BJ (cell line): ENCODE measurements at places on chromosomes 6 and 20.

DNA sequence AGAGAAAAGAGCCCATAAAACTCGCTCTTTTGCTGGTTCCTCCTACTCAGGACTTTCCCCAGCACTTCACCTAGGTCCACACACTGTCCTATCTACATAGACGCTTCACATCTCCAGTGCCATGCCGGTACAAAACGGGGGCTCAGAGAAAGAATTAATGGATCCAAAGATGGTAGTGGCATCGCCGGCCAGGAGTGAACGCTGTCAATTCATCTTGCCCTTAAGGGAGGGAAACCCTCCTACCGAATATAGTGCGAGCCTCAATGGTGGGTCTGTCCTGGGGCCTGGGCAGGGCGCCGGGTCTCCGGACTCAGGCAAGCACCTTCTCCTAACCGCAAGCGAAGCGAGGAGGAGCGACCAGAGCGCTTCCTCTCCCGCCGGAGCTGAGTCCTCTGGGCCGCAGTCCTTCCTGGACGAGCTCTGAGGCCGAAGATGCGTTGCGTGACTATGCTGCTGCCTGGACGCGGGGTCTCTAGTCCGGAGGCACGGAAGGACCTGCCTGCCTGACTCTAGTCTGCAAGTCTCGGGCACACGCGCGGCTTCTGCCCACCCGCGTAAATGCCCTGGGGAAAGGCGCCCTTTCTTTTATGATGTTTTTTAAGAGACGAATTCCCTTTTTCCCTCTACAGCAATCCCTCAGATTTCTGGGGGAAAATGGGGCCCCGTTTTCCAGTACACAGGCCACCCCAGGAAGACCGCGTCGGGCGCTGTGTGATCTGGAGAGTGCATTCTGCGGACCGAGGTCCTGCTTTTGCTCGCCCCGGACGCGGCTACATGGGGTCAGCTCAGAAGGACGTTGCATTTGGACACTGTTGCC lies 100.1 kb upstream of the PRDM1 start:
- no peak for DNase-seq

DNA sequence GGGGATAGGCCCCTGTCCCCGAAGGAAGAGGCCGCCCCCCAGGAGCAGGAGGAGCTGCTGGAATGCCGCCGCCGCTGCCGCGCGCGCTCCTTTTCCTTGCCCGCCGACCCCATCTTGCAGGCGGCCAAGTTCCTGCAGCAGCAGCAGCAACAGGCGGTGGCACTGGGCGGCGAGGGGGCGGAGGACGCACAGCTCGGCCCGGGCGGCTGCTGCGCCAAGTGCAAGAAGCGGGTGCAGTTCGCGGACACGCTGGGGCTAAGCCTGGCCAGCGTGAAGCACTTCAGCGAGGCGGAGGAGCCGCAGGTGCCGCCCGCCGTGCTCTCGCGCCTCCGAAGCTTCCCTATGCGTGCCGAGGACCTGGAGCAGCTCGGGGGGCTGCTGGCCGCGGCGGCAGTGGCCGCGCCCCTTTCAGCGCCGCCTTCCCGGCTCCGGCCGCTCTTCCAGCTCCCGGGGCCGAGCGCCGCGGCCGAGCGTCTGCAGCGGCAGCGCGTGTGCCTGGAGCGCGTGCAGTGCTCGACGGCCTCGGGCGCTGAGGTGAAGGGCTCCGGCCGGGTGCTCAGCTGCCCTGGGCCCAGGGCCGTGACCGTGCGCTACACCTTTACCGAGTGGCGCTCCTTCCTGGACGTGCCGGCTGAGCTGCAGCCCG lies 630 bp downstream of the PPP1R3G start:
- no peak for DNase-seq

DNA sequence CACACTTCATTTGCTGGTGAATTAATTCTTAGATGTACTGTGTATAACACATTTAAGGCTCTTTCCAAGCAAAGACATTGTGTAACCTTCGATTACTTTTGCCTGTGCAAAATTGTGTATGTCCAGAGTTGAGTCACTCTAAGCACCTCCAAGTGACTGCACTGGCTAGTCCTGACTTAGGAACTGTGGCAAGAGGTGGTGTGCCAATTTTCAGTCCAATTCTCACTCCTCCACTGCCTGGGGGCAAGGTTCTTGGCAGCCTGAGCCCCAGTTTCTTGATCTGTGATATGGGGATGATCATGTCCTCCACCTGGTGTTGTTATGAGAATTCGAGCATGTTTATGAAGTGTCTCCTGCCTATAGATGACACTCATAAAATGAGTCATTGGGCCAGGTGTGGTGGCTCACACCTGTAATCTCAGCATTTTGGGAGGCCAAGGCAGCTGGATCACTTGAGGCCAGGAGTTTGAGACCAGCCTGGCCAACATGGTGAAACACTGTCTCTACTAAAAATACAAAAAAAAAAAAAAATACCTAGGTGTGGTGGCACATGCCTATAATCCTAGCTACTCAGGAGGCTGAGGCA lies 105.3 kb upstream of the CDYL start:
- no peak for DNase-seq

DNA sequence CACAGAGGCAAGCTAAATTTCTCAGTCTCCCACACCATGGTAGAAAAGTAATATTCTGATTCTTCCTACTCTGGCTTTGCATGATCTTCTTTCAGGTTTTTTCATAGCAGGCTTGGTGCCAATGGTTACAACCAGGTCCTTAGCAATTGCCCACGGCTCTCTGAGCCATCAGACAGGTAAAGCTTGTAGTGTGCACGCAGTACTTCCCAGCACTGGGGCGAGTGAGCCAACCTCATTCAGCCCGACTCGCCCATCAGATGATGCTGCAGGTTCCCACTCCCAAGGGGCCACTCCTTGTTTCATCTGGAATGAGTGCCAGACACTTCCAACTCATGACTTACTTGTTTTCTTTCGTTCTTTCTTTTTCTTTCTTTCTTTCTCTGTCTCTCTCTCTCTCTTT lies 78.3 kb downstream of the PERP start:
- no peak for DNase-seq

DNA sequence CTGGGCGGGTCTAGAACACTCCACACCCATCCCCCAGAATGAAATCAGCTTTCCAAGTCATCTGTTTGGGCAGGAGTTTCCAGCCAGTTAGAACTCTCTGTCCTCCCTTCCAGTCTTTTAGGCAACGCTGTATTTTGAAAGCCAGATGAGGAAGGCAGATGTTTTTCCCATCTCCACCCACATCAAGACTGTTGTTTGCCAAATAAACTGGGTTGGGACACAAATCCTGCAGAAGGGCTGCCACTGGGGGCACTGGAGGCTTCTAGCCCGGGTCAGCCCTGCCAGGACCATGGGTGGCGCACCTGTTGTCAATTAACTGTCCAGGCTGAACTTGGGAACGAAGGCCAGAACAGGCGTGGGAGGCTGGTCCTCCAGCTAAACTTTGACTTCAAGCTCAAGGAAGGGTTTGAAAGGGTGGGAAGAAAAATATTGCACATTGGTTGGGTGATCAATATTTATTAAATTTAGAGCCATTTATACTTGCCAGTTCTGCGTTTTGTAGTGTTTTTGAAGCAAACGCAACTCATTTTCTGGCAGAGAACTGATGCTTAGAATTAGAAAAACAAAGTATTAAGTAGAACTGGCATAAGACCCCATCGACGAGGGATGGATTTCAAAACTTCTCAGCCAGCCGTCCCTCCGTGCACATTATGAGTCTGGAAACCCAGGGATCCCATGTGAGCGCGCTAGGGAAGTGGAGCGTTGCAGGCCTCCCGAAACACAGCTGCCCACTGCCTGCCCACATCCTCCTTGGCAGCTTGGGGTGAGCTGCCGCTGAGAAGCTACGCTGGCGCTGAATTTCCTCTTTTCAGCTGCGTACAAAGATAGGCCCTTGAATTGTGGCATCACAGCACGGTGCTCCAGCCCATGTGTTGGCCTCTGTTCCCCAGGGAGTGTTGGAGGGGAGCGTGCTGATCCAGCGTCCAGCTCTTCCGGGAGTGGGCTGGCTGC lies 297.4 kb downstream of the QKI start:
- peak; percentile 9 for DNase-seq

DNA sequence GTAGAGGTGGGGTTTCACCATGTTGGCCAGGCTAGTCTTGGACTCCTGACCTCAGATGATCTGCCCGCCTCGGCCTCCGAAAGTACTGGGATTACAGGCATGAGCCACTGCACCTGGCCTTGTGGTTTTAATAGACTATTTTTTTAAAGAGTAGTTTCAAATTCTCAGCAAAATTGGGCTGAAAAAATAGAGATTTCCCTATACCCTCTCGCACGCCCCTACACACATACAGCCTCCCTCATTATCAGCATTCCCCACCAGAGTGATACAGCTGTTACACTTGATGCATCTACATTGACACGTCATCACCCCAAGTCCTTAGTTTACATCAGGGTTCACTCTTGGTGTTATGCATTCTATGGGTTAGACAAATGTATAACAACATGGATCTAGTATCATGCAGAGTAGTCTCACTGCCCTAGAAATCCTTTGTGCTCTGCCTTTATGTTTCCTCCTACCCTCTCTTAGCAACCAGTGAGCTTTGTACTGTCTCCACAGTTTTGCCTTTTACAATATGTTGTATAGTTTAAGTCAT lies 103.6 kb downstream of the CDYL start:
- DNase-seq: no peak

- DNase-seq: no peak
These were observed 101.2 kb downstream of the HTR1B start for GRCh38 chr6:77362055-77362454.

- no peak for DNase-seq
These were observed 257.5 kb downstream of the ADGB start for GRCh38 chr6:146856296-146856695.

DNA sequence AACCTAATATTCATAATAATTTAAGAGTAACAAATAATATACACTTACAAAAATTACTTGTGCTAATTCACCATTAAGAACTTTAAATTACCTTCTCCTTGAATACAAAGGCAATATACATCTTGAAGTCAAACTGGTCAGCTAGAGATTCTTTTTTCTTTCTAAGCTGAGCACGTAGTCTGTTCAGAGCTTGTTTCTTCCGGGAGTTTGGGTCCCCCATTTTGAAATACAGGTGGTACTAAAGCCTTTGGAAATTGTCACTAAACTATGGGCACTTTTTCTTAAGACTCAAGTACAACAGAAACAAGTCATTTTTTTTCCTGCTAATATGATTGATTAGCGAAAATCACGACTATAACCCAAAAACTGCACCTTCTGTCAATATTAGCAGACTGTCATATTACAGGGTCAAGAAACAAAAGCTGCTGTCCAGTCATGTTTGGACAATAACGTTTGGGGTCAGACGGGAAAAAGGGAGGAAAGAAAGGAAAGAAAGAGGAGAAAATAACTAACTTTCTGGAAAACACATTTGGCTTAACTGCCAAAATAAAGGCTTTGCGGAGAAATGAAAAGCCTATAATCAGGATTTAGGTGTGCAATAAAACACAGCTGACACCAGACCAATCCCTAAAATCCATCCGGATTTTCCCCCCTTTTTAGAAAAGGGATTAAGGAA lies 367 bp downstream of the C6orf62 start:
- no peak for DNase-seq

DNA sequence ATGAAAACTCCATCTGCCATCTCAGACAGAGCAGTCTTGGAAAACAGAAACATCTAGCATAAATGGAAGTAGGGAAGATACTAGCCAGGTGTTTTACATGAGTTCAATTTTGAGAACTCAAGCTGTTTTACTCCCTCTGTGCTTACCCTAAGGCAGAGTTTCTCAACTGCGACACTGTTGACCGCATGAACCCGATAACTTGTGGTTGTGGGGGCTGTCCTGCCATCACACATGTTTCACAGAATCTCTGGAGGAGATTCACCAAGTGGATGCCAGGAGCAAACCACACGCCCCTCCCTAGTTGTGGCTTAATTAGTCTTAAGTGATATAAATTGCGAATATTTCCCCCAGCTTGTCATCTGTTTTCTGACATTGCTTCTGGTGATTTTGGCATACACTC lies 2.3 kb upstream of the SERPINB6 start:
- no peak for DNase-seq

DNA sequence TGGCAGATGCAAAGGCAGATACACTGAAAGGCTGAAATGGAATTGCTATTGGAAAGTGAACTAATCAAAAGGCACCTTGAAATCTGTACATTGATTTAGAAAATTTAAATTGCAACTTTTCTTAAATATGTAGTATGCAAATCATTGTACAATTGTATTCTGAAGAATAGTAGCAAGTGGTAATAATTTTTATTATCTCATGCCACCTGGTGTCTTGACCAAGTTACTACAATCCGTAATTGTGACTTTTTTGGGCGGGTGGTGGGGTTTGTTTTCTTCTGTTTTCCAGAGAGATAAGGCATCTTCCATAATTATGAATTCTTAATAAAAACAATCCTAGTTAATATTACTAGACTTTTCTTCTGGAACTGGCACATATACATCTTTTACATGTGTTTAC lies 12.5 kb upstream of the BCKDHB start:
- DNase-seq: no peak

DNA sequence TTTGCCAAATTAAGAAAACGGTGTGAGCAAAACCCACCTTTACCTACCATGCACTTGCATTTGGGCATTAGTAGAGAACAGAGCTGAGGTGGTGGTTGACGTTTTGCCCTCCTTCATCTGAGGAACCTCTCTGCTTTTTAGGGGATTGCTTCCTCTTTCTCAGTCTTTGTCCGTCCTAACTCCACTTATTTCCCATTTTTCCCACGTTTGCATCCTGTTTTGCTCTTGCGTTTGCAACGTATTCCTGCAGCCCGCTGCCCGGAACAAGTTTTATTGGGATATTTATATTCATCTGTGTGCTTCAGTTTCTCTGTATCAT lies 374 bp upstream of the SERINC1 start:
- no peak for DNase-seq

- DNase-seq: no peak
These were observed 84.1 kb upstream of the POPDC3 start for GRCh38 chr6:105263685-105264610.

GRCh38 chr6:25112322-25112773 lies 166.8 kb upstream of the CARMIL1 start:
- no peak for DNase-seq

GRCh38 chr20:64181391-64181790 lies 17.1 kb downstream of the MYT1 start:
- no peak for DNase-seq

DNA sequence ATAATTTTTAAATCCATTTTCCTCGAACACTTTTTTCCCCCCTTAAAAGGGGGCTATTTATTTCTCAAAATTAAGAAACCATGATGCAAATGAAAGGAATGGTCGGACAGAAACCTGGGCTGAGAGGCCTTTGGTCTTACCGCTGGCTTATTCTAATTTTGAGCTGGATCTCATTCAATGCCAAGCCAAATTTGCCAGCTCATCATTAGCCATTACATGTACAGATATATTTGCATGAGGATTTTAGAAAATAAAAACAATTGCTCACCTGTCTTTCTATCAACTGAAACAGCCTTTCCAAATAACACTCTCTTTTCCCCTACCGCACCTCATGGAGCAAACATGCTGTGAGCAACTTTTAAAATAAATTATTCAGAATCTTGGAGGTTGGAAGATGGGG lies 219.5 kb upstream of the DTNBP1 start:
- no peak for DNase-seq

GRCh38 chr6:31125162-31125561 lies 4.9 kb upstream of the CDSN start:
- DNase-seq: no peak
